Fibroblast of skin of back (primary cell): ENCODE measurements at places on chromosomes 5 and 9.

DNA sequence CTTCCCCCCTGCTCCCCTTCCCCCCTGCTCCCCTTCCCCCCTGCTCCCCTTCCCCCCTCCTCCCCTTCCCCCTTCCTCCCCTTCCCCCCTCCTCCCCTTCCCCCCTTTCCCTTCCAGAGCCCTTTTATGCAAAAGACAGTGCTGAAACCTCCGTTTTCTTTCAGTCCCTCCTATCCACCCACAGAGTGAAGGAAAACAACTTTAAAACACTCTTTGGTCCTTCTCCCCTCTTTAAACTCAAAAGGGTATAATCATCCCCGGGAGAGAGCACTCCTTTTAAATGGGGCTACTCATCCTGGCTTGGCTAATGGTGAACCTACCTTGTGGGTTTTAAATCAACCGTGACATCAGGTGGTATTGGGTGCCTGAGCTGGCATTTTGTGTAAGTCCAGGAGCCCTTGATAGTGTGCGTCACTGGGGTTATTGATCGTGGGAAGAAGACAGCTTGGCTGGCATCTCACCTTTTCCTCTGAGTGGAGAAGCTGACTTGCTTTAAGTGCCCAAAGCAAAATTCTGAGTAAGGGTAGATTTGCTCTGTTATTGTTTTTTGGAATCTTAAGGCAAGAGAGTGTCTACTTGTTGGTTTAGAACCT is 2.7 kb downstream of the LARP1 start:
- DNase-seq, result no peak

DNA sequence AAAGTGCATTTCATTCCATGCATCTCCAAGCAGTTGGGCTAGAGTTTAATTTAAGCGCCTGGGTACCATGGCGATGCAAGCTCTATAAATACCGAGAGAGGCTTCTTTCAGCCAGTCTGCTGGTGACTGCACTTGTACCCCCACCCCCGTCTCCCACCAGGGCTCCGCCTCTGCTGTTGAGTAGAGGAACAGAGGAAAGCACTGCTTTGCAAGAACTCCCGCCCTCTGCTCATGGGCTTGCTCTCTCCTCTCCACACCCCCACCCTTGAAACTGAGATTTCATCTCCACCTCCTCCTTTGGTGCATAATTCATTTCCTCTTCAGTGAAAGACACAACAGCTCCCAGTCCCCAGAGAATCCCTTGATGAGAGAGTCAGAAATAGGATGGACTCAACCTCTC is 5.1 kb upstream of the WWC1 start:
- DNase-seq, result peak; percentile 17

DNA sequence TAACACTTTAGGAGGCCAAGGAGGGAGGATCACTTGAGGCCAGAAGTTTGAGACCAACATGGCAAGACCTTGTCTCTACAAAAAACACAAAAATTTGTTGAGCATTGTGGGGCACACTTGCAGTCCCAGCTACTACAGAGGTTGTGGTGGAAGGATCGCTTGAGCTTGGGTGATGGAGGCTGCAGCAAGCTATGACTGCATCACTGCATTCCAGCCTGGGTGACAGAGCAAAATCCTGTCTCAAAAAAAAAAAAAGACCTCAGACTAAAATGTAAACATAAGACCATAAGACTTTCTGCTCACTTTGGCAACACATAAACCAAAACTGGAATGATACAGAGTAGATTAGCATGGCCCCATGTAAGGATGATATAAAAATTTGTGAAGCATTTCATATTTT is 24.6 kb upstream of the NANS start:
- DNase-seq, result peak; percentile 79

DNA sequence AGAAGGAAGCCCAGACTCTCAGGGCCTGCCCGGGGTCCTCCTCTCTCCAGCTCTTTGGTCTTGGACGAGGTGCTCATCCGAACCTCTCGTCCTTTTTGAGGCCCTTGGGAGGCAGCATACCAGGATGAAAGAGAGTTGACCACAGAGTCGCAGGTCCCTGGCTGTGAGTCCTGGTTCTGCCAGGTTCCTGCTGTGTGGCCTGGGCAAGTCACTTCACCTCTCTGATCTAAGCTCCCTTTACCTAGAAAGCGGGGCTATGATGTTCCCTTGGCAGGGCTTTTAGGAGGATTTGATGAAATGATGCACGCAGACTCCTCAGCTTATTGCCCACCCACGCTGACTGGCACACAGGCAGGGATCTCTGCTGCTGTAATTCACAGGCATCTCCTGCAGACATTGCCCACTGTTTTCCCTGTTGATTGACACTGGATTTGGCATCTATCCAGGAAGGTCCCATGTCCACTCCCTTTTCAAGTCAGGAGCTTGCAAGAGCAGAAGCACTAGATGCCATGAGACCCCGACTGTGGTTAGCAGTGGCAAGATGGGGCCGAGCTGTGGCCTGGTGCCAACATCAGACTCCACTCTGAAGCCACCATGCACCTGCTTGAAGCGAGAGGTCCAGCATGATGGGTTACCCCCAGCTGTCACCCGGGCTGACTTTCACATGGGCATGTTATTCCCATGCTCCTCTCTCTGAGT is 71.5 kb downstream of the MACROH2A1 start:
- no peak for DNase-seq

DNA sequence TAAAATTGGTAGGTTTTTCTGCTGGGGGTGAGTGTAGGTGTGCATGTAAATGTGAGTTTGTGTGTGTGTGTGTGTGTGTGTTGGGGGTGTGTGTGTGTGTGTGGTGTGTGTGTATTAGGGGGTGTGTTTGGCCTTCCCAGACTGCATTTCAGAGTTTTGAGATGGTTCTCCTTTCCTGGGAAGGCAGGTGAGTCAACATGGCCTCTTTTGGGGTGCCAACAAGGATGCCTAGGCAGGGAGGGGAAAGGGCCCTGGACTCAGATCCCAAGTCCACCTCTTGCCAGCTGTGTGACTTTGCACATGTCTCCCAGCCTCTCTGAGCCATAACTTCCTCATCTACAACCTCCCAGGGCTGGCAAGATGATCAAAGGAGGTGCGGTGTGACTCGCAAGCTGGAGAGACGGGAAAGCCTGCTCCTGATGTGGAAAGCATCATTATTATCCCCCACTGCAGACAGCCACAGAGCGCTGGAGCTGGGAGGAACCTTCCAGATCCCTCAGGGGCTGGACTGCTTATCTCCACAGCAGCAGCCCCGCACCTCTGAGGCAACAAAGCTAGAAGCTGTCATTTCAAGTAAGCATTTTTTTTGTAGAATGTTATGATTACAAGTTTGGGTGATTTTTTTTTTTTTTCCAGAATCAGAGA is 63.5 kb upstream of the TBC1D2 start:
- peak; percentile 53 for DNase-seq
